Right renal pelvis (tissue), 4 donors: ENCODE measurements at places on chromosomes 3 and 15. TPM values are rescaled to one million over a fixed set of nuclear protein-coding genes. Genes with fewer than 3 reads are reported as not detected.

GABRG3 gene
- 2.2 TPM for polyA plus RNA-seq

AP3B2 gene
- 3.4 TPM for polyA plus RNA-seq

C3orf49 gene
- 0.54 TPM for polyA plus RNA-seq

PPP1R14D gene
- 0.61 TPM for polyA plus RNA-seq

ABI3BP gene
- polyA plus RNA-seq: 18.4 TPM

CTXN2 gene
- polyA plus RNA-seq: 0.05 TPM

CYP1A1 gene
- 0.11 TPM for polyA plus RNA-seq
